NCI-H446 (cell line): ENCODE measurements at places on chromosomes 5 and 9.

- DNase-seq: no peak
Observed at GRCh38 chr5:52204310-52204709, 583.4 kb upstream of the ITGA1 start.

DNA sequence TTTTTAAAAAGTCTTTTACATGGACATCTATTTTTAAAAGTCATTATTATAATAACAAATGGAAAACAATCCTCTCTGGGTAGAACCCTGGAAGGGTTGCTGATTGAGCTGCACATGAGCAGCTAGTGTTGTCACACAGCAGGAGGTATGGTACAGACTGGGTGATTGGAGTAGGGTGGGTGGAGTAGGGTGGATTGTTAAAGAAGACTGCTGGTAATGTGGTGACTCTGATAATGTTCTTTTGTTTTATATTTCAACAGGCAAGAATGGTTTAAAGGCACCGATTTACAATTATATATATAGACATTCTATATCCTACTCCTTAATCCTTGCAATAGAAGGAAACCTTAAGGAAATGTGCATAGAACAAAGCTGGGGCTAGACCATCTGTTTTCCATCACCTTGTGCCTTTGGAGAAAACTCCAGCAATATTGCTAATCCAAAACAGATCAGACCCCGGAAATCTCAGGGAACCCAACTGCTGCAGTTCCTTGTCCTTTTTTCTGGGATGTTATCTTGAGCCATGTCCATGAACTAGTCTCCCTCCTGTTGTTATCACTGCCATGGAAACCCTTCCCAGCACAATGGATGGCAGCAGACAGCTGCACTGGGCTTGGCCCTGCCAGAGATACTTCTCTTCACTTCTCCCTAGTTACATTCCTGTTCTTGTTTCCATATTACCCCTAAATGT lies 129.7 kb downstream of the YIPF5 start:
- no peak for DNase-seq

- no peak for DNase-seq
Observed at GRCh38 chr9:123832858-123833650, 96.9 kb downstream of the DENND1A start.

DNA sequence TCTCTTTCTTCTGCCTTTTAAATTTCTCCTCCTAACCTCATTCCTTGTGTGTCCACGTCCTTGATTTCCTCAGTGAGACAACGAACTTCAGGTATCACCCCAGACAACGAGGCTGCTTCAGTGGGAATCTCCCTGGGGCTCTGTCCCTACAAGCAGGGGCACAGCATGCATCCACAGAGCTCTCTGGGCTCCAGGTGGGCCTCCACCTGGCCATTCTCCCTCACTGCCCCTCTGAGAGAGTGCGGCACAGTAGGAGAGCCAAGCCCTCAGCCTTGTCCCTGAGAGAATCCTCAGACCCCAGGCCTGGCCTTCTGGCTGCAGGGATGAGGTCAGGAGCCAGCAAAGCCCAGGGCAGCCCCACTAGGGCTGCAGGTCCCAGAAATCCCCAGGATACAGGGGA lies 105.3 kb downstream of the LHFPL2 start:
- no peak for DNase-seq

DNA sequence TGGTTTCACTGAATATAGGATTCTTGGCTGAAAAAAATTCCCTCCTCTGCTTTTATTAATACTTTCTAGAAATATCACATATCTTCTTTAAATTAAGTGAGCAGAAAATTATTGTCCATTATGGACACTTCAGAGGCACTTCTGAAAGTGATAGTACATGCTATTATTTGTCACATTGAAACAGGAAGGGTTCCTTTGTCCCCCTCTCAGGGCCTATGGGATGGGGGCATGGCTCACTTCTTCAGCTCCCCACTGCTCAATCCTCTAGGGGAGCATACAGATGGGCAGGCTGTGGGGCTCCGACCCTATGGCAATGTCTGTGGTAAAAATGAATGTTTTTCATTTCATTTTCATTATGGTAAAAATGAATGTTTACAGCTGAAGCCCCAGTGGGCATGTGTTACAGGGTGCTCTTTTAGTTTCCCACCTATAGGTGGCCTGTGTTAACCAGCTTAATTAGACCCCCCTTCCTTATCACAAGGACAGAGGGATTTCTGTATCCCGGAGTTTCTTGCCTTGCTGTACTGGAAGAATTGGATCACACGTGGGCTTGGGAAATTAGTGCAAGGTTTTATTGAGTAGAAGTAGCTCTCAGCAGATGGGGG lies 1225.2 kb downstream of the PTPRD start:
- no peak for DNase-seq

DNA sequence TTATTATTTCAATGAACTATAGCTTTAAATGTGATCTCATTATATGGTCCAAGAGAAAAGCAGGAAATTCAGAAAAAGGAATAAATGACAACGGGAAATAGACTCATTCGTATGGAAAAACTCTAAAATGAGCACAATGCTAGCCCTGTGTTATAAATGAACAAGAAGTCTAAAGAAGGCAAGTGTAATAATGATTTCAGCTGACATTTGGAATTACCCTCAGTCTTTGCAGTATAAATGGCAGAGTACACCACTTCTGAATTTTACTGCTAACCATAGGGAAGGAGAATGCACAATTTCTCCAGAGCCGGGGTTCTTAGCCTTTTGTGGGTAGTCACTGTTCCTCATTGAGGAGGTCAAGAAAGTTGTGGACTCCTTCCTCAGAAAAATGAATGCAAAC lies 93.1 kb downstream of the ANKRD55 start:
- DNase-seq: no peak

DNA sequence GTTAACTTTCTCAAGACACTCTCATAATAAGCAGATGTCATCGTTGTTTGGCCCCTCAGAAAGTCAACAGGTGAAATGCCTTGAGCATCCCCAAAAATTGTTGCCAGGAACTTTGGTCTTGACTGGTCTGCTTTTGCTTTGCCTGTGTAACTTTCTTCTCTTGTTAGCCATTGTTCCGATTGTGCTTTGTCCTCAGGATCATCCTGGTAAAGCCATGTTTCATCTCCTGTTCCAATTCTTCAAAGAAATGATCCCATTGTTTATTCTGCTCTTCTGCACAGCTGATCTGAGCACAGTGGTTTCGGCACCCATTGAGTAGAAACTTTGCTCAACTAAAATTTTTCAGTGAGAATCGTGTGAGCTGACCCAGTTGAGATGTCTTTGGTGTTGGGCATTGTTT lies 8.1 kb upstream of the ZBED3 start:
- no peak for DNase-seq

GRCh38 chr5:123438902-123439301 lies 15.7 kb upstream of the CEP120 start:
- no peak for DNase-seq

- DNase-seq: no peak
Observed at GRCh38 chr5:51345106-51345505, 38.1 kb upstream of the ISL1 start.

GRCh38 chr9:35909274-35909673 lies at the start of gene SPAAR:
Gene SPAAR (plus strand): TSS chr9:35909490. CDS start chr9:35910464, 974 bp downstream.
- DNase-seq: peak; percentile 8

DNA sequence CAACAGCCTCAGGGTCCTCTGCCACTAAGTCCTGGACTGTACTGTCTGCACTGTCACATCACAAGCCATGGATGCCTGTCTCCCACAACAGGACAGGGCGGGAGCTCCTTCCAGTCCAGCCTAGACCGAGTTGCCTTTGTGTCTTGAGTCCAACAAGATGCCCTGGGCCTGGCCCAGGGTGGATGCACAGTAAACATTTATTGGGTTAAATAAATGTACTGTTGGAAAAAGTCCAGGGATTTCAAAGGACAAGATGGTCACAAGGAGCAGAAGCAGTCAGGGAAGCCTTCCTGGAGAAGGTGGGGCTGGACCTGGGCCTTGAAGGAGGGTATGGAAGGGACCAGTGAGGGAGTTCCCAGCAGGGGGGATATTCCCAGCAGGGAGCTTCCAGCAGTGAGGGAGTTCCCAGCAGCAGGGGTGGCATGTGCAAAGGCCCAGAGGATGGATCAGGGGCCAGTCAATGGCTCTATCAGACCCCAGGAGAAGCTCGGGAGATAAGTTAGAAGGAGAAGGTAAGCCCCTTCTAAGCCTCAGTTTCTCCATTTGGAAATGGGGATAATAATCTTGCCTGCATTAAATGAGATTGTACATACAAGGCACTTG lies 72.7 kb upstream of the NEURL1B start:
- no peak for DNase-seq

- DNase-seq: no peak
Observed at GRCh38 chr9:20513126-20513913, 109.0 kb downstream of the MLLT3 start.

- no peak for DNase-seq
Observed at GRCh38 chr9:120900824-120901223, 23.8 kb upstream of the PHF19 start.

- DNase-seq: no peak
Observed at GRCh38 chr5:56143373-56143714, 89.8 kb downstream of the ANKRD55 start.

DNA sequence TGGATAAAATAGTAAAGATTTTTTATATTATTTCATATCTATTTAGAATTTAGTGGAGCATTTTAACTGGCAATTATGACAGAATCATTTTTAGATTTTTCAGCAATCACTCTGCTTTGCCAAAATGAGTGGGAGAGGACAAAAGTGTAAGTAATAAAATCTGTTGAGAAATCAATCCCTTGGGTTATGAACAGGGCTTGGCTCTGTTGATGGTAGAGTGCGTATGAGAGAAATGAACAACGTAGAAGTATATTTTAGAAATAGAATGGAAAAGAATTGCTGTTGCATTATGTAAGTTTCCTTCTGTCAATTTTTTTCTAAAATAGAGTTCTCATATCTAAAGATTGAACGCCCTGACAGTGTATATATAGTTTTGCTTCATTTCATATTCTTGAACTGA lies 154.1 kb upstream of the PRDM9 start:
- DNase-seq: no peak

GRCh38 chr9:27468000-27468399 lies 56.1 kb upstream of the IFNK start:
- DNase-seq: no peak
